ENCODE measurements at places on chromosomes 3 and 15. TPM values are rescaled to one million over a fixed set of nuclear protein-coding genes. Genes with fewer than 3 reads are reported as not detected.

- no peak for DNase-seq
These were observed 160.3 kb downstream of the MTHFS start for GRCh38 chr15:79736435-79737000.

SGO1 gene
- 1.0 TPM for total RNA-seq

GRCh38 chr3:13415236-13415986, 4.7 kb downstream of the NUP210 start:
- no peak for DNase-seq

RBP2 gene
- total RNA-seq, result not detected

- no peak for DNase-seq
These were observed 3.5 kb upstream of the PIF1 start for GRCh38 chr15:64828985-64829384.

DNA sequence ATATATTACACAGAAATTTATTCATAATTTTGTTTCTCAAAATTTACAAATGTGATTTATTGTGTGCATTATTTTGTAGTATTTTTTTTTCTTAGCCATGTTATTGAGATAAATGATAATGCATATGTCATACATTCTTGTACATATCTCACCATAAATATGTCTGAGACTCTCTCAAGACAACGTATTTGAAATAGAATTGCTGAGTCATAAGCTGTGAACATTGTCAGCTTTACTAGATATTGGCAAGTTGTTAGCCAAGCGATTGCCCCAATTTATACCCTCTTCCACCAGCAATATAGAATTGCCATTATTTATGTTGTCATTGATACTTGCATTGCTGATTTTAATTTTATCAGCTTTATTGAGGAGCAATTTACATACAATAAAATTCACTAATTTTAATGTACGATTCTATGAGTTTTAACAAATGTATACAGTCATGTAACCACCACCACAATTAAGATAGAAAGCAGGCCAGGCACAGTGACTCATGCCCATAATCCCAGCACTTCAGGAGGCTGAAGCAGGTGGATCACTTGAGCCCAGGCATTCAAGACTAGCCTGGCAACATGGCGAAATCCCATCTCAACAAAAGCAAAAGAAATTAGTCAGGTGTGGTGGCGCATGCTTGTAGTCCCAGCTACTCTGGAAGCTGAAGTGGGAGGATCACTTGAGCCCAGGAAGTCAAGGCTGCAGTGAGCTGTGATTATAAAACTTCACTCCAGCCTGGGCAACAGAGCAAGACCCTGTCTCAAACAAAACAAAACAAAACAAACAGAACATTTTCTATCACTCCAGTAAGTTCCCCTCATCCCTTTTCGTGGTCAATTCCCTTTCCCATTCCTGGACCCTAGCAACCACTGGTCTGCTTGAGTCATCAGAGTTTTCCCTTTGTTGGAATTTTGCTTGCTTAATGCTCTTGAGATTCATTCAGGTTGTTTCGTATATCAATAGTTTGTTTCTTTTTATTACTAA, 373.1 kb downstream of the MFSD1 start:
- no peak for DNase-seq

DNA sequence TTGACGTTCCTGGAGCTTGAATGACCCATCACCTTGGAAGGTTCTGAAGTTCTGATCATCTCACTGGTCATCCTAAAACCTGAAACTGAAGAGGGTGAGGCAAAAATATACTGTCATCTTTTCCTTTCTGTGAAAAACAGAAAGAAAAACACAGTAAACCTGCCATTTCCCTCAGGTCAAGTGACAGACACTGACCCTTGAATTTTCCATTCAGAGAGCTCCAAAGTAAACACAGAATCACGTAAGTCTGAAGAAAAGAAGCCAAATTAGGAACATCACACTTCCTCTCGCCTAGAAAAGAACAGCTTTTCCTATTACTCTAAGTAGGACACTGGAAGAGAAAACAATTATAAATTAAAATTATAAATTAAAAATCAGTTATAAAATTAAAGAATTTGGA, 78.7 kb upstream of the TGFBR2 start:
- DNase-seq, result no peak

GRCh38 chr15:67101911-67102598, 36.7 kb downstream of the SMAD3 start:
- no peak for DNase-seq

TGM4 gene
- not detected for total RNA-seq

DNA sequence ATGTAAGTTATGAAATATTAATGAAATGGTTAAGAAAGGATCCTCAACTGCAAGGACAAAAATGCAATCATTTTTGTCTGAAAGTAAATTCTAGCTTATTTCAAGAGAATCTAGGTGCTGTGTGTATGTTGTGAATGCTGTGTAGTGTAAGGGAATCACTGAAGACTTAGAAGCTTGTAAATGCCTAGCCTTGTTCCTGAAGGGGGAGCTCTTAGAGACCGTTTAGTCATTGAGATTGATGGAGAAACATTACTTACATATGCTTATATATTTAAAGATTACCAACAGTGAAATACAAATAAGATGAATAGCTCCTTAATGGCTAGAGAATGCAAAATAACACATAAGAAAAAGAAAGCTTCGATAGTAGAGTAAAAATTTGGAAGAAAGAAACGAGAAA, 67.9 kb downstream of the CNTN4 start:
- DNase-seq, result no peak

GRCh38 chr3:139414608-139415224, 25.3 kb upstream of the COPB2 start:
- no peak for DNase-seq

GRCh38 chr15:34213690-34214089, 3.8 kb upstream of the KATNBL1 start:
- no peak for DNase-seq

DNA sequence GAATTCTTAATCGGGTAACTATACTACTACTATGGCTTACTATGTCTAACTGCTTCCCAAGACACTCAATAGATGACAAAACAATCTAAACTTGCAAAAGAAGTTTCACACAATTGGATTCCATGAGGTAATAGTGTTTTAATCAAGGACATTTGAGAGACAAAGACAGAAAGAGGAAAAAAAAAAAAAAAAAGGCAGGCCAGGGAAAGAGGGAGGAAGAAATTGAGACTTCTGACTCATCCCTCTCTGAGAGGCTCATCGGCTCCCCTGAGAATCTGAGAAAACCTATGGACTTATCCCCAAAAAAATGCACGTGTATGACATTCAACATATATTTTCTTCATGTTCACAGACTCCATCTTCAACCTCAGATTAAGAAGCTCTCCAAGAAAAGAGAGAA, 61.0 kb downstream of the SCAPER start:
- DNase-seq, result no peak

DNA sequence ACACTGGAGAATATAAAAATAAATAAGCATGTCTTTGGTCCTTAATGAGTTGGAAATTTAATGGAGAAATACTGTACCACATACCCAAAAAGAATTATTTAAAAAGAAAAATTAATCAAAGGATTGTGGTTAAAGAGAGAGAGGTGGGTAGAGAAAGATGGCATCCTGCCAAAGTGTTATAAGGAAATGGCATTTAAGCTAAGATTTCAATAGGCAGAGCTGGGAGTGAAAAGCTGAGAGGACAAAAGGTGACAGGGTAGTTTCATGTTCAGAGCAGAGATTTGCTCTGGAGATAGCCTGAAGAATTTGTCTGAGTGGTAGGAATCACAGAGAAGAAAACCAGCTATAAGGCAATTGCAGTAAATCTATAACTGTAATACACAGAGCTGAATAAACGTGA, 181.0 kb downstream of the SI start:
- DNase-seq, result no peak

MAP6D1 gene
- 1.7 TPM for total RNA-seq

DNA sequence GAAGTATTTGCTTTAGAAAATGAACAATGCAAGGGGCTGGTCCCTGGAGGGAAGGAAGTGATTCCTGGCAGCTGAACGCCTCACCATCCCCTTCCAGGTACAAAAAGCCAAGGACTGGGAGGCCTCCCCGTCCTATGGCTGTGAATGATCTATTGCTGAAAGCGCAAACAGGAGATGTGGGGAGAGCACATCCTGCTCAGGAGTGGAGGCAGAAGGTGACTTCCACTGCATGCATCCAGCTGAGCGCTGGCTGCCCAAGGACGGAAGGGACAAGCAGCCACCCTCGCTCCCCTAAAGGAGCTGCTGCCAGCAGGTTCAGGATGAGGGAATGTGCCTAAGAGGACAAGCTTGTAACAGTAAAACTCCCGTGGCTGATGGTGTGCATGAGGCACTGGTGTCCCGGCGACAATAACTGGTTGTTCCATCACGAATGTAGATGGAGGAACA, 41.4 kb downstream of the ABTB1 start:
- no peak for DNase-seq

DNA sequence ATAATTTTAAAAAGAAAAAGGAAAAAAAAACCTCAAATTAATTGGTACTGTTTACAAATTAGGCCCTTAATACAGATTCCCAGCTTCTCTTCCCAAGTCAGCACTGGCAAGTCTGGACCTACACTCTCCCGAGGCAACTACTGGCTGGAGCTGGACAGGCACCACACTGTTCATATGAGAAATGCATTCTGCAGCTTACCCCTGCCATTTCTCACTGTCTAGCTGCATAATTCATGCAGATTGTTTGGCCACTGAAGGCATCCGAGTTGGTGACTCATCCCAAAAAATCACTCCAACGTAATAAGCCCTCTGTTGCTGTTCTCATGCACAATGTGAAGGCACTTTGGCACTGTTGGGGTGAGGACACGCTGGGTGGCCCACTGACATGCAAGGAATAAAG, 45.3 kb downstream of the ROPN1B start:
- DNase-seq, result no peak

PARP15 gene
- total RNA-seq, result 87.6 TPM

- DNase-seq, result no peak
These were observed 228.7 kb upstream of the RASGRP1 start for GRCh38 chr15:38793206-38793810.

DNA sequence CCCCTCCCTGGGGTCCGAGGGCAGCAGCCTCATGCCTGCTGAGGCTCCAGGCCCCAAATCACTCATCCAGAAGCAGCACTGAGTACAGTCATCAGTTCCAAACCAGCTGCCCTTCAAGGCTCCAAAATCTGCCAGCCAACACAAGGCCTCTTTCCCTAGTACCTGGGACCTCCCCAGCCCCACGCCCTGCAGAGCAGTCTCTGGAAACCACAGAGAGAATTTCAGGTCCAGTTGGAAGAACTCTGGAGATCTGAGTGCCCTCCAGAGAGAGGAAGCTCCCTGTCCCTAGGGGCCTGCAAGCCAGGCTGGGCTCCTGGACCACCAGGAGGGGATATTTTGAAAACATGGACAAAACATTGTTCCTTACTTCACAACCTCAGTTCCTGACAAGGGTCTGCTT, 26.2 kb downstream of the TKT start:
- DNase-seq, result no peak

FETUB gene
- not detected for total RNA-seq

GRCh38 chr15:58839485-58839884, 68.4 kb downstream of the MINDY2 start:
- no peak for DNase-seq

PGBD4 gene
- total RNA-seq, result 3.3 TPM

IGSF11 gene
- not detected for total RNA-seq

- DNase-seq, result no peak
These were observed 21.7 kb upstream of the ARID3B start for GRCh38 chr15:74519311-74519710.

GRCh38 chr3:111979434-111980038, 710 bp downstream of the ABHD10 start:
- DNase-seq, result no peak
